ENCODE measurements at places on chromosomes 1 and 21.

DNA sequence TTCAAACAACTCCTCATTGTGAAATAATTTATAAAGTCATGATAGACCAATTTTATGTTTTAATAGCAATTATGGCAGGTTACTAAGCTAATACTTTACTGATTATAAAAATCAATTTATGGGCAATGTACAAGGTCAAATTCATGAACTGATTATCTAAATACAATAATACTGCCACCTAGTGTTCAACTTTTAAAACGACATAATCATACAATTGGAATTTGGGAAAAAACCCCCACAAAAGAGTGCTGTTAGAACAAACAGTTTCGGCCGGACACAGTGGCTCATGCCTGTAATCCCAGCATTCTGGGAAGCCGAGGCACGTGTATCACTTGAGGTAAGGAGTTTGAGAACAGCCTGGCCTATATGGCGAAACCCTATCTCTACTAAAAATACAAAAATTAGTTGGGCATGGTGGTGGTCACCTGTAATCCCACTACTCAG lies 14.0 kb downstream of the GTF2B start:
- no peak for DNase-seq

DNA sequence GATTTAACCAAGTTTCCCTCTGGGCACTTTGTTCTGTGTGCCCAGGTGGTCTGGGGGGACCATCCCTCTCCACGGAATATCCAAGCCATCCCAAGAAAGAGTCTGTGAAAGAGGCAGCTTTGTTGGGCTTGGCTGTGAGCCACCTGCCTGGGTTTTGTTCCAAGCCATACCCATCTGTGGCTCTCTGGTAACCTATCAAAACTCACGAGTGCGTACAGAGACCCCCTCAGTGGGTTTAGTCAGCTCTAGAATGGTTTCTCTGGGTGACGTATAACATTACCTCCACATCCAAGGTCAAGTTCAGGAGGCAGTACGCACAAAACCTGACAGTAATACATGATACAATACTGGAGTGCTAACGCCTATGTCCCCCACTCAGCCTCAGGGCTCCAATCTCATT lies 54.2 kb downstream of the DNTTIP2 start:
- no peak for DNase-seq

DNA sequence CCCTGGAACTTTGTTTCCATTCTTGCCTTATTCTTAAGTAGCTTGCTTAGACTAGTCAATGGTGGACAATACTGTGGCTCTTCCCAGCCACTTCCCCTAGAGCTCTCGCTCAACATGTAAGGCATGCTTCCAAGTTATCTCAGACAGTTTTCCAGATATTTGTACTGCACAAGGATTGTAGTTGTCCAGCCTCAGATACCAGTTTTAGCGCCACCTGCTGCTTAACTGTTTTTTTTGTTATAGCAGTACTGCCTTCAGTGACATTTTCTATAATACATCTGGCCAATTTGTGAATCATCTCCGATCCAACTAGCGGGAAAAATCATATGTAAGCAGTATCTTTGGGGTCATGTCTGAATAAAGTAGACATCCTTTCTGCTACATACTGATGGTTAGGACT lies 346.7 kb upstream of the ADGRL4 start:
- peak; percentile 11 for DNase-seq

GRCh38 chr1:157047062-157047410 lies 1.5 kb upstream of the ARHGEF11 start:
- no peak for DNase-seq

- no peak for DNase-seq
These were observed 6.2 kb upstream of the ZNF670 start for GRCh38 chr1:247084771-247085170.
